WTC11 (cell line): ENCODE measurements at places on chromosomes 3 and 15.
A peak's percentile ranks its signal among the peaks of the same experiment; 100 is the strongest.

DNA sequence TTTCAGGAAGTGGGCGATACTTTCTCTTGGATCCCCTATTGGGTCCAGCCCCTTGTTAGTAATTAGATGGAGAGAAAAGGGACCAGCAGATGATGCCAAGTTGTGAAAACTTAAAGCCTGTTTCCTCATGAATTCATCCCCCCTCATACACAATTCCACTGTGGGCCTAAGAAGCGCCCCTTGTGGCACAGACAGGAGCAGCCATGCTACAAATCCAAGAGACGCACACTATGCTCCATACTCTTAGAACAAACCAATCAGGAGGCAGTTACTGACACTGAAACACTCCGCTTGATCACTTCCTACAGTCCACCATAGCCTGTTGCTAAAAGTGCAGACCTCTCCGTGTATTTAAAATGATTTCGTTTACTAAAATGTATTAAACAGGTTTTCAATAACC, 111.3 kb upstream of the ARRDC4 start:
- DNase-seq: no peak
- no peaks in the 10 kb centered on the region for H3K36me3 ChIP-seq
- no peaks in the 10 kb centered on the region for H3K27me3 ChIP-seq
- H3K4me1 ChIP-seq: no peaks in the 10 kb centered on the region
- no peak overlapping the region for H3K27ac ChIP-seq
- H3K4me3 ChIP-seq: no peak overlapping the region

GRCh38 chr3:82157952-82158351, 396.5 kb upstream of the GBE1 start:
- H3K27me3 ChIP-seq: peaks cover 4% of the 10 kb centered on the region; the same call in 1 of the 2 replicates
- no peak overlapping the region for H3K4me3 ChIP-seq
- H3K27ac ChIP-seq: no peak overlapping the region
- H3K36me3 ChIP-seq: peaks cover 9% of the 10 kb centered on the region

DNA sequence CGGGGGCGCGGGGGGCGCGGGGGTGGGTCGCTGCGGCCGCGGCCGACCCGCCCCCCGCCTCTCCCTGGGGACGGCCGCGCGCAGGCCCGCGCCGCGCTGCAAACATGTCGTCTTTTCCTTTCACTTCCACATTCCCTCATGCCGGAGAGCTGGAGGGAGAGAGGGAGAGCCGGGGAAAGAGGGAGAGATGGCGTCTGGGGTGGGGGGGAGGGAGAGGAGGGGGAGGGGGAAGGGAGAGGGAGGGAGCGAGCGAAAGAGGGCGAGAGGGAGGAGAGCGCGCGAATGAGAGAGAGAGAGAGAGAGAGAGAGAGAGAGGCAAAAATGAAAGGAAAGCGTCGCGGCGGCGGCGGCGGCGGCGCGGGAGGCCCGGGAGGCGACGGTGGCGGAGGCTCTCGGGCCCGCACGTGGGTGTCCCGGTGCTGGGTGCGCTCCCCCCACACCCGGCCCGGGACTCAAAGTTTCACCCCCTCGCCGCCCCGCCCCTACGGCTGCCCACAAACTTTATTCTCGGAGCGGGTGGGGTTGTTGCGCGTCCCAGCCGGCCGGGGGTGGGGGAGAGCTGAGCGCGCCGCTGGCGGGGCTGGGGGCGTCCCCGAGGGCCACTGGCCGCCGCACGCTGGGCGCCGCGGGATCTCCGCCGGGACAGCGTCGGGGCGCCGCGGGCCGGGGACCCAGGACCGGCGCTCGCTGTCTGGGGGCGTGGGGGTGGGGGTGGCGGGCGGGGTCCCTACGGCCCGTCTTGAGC, 731 bp downstream of the ZNF710 start:
- peaks cover 56% of the 10 kb centered on the region for H3K4me1 ChIP-seq
- DNase-seq: peak; percentile 59
- H3K27me3 ChIP-seq: peaks cover 15% of the 10 kb centered on the region
- no peak overlapping the region for H3K27ac ChIP-seq
- peak overlapping the region; percentile 75 for H3K4me3 ChIP-seq

DNA sequence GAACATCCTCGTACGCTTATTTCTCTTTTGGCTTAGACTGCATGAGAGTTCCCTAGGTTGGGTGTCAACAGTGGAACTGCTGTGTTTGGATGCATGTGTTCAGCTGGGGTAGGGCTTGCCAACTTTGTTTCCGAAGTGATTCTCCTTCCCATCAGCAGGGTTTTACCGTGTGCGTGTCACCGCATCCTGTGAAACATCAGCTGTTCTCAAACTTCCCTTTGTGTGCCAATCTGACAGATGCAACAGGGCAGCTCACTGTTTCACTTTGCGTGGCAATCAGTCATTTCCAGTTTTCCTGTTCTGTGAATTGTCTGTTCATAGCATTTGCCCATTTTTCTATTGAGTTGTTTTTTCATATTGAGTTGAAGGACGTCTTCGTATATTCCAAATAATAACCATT, 218.8 kb downstream of the VPS13C start:
- peaks cover 2% of the 10 kb centered on the region for H3K27me3 ChIP-seq
- H3K27ac ChIP-seq: no peak overlapping the region
- DNase-seq: no peak
- peaks cover 6% of the 10 kb centered on the region for H3K4me1 ChIP-seq
